ENCODE measurements at places on chromosomes 1 and 21. TPM values are rescaled to one million over a fixed set of nuclear protein-coding genes. Genes with fewer than 3 reads are reported as not detected.

Gene LCE1C
- not detected for total RNA-seq

DNA sequence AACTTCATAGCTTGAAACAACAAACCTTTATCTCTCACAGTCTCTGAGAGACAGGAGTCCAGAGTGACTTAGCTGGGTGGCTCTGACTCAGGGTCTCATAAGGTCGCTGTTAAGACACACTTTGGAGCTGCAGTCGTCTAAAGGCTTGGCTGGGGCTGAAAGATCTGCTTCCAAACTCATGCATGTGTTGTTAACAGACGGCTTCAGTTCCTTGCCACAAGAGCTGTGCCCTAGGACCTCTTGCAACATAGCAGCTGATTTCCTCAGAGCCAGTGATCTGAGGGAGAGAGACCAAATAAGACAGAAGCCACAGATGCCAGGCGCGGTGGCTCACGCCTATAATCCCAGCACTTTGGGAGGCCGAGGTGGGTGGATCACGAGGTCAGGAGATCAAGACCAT lies 176.8 kb downstream of the DISC1 start:
- DNase-seq, result no peak

DNA sequence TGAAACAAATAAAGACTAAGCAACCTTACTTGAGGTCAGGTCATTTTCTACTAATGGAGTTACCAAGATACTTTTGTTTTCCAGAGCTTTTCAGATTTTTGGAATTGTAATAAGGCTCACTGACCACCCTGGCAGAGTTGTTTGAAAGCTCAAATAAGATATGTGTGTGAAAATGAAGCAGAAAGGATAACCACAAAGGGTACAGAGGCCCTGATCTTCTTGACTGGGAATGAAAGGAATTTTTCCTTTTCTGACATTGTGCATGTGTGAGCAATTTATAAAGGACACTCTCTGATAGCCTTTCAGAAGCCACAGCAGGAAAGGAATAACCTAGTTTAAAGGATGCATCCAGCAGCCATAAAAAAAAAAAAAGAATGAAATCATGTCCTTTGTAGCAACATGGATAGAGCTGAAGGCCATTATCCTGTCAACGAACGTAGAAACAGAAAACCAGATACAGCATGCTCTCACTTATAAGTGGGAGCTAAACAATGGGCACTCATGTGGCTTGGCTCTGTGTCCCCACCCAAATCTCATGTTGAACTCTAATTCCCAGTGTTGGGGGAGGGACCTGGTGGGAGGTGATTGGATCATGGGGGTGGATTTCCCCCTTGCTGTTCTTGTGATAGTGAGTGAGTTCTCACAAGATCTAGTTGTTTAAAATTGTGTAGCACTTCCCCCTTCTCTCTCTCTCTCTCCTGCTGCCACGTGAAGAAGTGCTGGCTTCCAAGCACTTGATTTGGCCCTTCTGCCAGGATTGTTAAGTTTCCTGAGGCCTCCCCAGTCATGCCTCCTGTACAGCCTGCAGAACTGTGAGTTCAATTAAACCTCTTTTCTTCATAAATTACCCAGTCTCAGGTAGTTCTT lies 3.1 kb upstream of the SRP9 start:
- DNase-seq, result no peak

- no peak for DNase-seq
Measured at GRCh38 chr1:217029281-217030157, 306.3 kb upstream of the ESRRG start.

DNA sequence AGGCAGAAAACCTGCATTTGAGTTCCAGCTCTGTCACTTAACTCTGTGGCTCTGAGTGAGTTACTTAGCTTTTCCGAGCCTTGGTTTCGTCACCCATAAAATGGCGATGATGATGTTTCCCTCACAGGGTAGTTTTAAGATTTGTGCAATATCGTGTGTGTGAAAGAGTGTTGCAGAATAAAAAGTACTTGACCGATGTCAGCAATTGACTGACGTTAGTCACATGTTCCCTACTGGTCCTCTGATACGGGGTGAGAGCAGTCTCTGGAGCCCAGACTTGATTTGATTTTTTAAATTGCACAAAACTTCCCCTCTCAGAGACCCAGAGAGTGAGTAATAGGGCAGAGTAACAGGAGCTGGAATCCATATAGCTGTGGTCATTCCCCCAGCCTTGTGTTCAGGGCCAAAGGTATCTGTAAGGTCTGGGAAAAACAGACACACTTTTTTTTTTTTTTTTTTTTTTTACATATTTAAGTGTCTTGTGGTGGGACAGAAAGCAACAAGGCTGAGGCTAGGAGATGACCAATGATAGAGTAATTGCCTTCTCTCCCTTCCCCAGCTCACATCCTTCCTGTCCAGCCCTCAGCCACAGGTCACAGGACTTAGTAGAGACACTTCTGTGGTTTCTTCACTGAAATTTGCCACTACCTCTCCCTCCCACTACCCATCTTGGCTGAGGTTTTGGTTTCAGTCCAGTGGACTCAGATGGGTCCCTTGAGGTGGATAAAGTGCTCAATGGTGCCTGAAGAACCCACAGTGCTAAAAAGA lies 2.0 kb downstream of the FCER1G start:
- DNase-seq, result peak; percentile 90

- DNase-seq, result no peak
Measured at GRCh38 chr1:70993798-70994197, 53.8 kb downstream of the PTGER3 start.

- no peak for DNase-seq
Measured at GRCh38 chr1:202038688-202039346, 28.4 kb downstream of the ELF3 start.

DNA sequence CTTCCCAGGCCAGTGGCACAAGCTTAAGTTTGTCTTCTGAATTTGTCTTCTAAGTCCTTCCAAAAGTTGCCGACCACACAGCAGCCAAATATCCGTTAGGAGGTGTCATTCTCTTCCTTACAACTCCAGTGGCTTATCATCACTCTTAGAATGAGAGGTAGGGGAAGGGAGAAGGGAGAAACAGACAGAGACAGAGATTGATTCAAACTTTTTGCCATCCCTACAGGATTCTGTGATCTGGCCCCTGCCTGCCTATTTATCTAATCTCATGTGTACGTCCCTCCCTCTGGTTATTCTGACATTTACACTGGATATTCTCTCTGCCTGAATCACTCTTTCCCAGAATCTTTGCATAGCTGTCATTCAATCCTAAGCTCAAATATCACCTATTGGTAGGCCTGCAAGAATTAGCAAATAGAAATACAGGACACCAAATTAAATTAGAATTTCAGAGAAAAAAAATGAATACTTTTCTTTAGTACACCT lies 488 bp upstream of the GNL2 start:
- DNase-seq, result no peak

DNA sequence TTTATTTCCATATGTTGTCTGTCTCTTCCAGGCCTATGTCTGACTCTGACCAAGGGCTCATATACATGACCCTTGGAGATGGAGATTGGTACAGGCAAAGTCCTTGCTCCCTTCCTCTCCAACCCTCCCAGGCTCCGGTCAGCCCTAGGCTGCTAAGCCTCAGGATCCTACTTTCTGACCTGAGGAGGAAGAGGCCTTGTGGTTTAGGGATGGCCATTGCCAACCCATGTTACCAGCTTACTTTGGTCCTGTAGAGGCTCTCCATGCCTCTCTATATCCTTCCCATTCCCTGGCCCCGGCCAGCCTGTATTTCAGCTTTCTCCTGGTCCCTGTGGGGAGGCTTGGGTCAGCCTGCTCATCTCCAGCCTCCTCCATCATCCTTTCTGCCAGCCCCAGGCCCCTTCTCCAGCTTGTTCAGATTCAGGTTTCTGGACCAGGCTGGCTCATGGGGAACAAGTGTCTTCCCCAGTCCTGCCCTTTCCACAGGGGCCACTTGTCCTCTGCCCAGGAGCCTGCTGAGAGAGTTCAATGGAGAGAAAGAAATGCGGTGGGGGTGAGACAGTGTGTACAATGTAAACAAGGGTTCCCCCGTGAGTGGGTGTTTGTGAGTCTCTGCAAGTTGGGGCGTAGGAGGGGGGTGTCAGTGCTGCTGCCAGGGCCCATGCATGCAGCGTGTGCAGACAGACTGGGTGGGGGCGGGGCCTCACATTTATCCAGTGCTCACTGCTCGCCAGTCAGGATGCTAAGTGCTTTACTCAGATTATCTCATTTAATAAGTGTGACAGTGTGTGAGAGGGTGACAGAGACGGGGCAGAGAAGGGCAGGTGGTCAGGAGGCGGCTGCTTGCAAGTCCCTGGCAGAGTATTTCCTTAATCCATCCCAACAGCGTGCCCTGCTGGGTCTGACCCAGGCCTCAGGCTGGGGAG lies 31.3 kb upstream of the FOXO6 start:
- no peak for DNase-seq

- DNase-seq, result peak; percentile 58
Measured at GRCh38 chr1:32885676-32886003, 651 bp upstream of the HPCA start.

GRCh38 chr1:210292231-210292871 lies 36.4 kb upstream of the HHAT start:
- peak; percentile 85 for DNase-seq

GRCh38 chr1:239816081-239816782 lies 275.5 kb upstream of the FMN2 start:
- peak; percentile 58 for DNase-seq

- DNase-seq, result peak; percentile 68
Measured at GRCh38 chr1:53316766-53317581, 10.9 kb downstream of the LRP8 start.

DNA sequence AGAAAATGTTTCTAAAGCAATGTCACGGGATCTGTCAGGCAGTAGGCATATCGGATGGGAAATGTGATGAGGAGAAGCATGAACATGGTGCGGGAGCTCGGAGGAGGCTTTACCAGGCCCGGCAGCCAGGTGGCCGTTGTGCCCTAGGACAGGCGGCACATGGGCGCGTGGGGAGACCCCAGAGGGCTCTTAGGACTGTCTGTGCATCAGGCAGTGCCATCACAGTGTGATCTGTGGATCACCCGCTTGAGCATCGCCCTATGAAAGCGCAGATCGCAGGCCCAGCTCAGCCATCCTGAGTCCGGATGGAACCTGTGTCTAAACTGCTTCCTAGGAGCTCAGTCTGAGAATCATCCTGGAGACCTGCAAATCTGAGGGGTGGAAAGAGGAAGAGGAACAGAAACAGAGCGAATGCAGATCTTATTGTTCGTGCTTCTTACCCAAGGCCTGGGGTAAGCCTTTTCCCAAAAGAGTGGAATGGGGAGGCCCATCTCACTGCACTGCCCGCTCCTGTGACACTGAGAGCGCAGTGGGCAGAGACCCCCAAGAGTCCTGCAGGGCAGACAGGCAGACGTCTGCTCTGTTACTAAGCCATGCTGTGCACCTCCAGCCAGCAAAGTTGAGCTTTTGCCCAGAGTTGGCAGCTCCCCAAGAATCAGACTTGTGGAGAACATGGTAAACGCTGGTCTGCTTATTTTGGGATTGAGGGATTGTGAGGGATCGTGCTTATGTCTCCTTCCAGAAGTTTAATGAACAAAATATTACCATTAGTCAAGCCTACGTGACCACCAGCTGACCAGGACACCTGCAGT lies 251.0 kb downstream of the RHOU start:
- peak; percentile 52 for DNase-seq

- no peak for DNase-seq
Measured at GRCh38 chr1:82487778-82488177, 687.0 kb downstream of the ADGRL2 start.

Gene PGLYRP4
- not detected for total RNA-seq

- DNase-seq, result no peak
Measured at GRCh38 chr1:240341365-240342250, 249.9 kb downstream of the FMN2 start.

DNA sequence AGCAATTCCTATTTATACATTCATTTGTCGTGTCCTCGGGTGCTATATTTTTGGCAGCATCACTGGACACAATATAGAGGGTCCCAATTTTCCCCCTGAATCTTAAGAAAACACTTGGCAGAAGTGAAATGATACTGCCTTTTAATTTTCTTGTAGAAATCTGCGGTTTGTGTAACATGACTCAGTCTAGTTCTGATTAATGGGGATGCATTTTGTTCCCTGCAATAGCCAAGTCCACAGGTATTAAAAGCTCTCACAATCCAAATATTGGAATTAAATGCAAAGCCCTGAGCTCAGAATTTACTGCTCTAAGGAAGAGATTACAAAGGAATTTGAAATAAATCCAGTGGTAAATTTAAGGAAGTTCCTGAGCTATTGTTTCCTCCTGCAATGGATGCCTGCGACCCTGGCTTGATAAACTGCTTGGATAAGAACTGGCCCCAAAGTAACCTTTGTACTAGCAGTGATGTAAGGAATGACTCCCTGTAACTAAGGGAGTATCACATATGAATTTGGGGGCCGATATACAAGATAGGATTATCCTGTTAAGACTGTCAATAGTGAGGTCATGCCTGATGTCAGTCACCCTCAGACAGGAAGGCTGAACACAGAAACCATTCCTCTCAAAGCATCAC lies 349.7 kb upstream of the C1orf87 start:
- no peak for DNase-seq

DNA sequence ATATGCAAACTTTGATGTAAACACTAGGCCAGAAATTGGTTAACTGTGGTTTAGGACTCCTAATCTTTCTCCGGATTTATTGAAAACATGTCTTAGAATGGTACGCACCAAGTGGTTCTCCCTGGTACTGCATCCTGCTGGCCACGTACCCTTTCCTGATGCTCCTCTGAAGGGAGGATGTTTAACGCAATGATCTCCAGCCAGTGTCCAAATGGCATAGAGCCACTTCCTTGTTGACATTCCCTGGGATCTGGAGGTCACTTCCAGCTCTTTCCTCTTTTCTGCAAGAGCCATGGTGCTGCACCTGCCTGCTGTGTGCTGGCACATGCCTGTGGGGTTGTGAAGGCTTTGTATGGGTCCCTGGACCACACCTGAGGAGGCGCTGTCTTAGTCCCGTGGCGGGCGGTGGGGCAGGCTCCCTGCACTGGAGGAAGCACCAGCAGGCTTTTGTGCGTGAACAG lies 53.9 kb downstream of the GALNT2 start:
- no peak for DNase-seq

GRCh38 chr21:36551321-36551720 lies 71.4 kb upstream of the CLDN14 start:
- DNase-seq, result no peak

Gene IFNGR2
- 60.1 TPM for total RNA-seq

Gene FAM72B
- total RNA-seq, result 2.7 TPM

- DNase-seq, result no peak
Measured at GRCh38 chr1:168370586-168370985, 89.9 kb downstream of the TBX19 start.

GRCh38 chr1:240310226-240310925 lies 218.7 kb downstream of the FMN2 start:
- DNase-seq, result peak; percentile 27

- peak; percentile 97 for DNase-seq
Measured at GRCh38 chr1:178031856-178032320, 62.0 kb upstream of the RASAL2 start.

Gene LRRC53
- total RNA-seq, result not detected

Gene LRRIQ3
- total RNA-seq, result 0.59 TPM

- DNase-seq, result no peak
Measured at GRCh38 chr21:41874611-41875010, 4.5 kb downstream of the PRDM15 start.

Gene DENND2C
- 8.8 TPM for total RNA-seq

DNA sequence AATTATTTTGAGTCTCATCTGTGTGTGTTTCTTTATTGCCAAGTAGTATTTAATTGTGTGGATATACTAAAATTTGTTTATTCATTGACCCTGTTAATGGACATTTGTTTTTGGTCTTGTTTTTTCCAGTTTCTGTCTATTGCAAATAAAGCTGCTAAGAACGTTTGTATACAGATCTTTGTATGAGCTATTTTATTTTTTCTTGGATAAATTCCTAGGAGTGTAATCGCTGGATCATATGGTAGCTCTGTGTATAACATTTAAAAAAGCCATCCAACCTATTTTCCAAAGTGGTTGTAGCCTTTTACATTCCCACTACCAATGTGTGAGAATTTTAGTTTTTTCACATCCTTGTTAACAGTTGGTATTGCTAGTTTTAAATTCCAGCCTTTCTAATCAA lies 382.7 kb upstream of the USP24 start:
- no peak for DNase-seq

Data from osteoblast (primary cell).